ENCODE measurements at places on chromosomes 2 and 18.

DNA sequence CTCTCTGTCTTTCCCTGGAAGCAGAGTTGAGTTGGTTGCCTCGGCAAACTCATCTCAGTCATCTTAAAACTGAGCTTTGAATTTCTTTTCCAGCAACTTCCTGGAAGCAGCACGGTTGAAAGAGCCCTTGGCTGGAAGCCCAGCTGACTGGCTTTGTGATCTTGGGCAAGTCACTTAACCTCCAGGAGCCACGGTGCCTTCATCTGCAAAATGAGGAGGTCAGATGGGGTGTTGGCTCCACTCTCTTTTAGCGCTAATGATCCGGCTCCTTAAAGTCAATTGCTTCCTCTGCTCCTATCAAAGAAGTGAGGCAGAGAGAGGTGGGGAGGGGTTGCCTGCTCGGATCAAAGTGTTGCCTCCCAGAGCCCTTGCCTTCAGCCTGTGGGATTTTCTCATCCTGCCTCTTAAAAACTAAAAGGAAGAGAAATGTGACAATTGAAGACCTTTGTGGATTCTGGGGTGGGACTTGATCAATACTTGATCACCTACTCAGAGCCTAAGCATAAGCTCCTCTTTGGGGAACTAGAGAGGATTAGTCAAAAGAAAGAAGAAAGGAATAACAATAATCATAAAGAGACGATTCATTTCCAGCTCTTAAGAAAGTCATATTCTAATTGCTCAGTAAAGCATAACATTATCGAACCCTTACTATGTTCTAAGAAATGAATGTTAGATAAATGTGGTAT lies 86.6 kb downstream of the MYCN start:
- DNase-seq: no peak

GRCh38 chr2:26542194-26542455 lies 64.2 kb upstream of the OTOF start:
- DNase-seq: no peak

DNA sequence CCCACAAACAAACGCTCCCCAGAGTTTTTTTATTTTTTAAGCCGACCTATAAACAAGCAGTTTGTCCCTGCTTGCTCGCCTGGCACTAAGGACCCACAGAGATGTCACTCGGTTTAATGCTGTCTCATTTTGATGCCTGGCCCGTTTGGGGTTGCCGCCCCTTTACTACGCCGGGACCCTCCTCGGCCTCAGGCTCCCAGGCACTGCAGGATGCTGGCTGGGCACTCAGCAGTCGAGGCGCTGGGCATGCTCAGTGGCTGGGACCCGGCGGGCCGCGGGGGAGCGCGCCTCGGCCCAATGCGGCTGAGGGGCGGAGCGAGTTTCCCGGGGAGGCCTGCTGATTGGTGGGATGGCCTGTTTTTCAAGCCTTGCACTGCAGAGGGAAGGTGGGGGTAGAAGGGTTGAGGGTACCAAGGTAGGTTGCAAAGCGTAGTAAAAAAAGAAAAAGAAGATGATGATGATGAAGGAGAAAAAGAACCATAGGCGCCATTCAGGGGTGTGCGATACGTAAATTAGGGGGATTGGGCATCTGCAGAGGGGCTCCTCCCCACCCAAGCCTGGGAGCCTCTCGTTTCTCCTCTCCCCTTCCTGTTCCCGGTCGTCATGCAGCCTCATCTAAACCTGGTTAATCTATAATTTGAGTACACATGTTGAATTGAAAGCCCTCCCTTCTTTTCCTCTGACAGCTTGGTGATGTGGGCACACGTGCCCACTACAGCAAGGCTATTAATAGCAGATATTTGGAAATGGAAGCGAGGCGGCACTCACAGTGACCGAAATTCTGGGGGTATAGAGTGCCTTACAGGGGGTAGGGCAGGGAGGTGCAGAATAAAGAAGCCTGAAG lies 1.5 kb upstream of the IRS1 start:
- DNase-seq: peak; percentile 92

GRCh38 chr2:68466361-68466777 lies 725 bp downstream of the FBXO48 start:
- no peak for DNase-seq

DNA sequence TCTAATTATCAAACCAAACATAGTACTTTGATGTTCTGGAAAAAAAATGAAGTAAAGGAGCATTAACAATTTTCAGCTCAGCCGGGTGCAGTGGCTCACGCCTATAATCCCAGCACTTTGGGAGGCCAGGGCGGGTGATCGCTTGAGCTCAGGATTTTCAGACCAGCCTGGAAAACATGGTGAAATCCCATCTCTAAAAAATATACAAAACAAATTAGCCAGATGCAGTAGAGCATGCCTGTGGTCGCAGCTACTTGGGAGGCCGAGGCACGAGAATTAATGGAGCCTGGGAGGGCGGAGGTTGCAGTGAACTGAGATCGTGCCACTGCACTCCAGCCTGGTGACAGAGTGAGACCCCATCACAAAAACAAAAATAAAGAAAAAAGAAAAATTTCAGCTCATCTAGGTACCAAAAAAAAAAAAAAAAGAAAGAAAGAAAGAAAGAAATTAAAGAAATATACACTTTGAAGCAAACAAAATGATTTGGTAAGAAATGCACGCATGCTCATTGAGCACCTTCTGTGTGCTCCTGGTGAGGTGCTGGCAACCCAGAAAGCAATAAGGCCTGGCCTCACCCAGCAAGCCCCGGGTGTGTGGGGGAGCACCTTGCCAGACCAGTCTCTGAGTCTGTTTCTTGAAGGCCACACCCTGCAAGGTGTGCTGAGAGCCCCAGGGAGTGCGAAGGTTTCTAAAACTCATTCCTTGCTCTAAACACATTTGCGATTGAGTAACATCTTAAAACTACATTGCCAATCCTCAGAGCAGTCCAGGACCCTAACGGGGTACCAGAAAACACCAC lies 133.5 kb downstream of the TFCP2L1 start:
- DNase-seq: no peak

DNA sequence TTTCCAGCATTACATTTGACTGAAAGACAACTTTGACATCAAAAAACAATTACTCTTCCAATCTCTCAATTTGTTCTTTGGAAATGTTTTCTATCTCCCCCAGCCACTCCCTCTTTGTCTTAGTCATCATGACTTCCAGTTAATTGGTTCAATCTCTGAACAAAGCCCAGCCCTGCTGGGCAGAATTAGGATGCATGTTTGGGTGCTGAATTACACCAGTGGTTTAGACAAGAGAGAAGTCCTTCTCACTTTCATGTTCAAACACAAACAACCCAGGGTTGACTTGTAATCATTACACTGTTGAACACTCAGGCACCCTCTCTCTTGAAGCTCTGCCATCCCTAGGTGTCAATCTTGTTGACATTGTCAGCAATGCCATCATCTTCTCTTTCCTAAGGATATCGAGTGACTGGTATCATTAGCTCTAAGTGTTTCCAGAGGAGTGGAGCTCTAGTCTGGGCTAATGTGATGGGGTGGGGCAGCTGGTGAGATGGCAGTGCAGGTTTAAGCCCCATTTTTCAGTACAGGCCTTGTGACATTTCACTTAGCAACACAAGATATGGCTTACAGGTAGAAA lies 90.8 kb upstream of the MEIS1 start:
- no peak for DNase-seq

GRCh38 chr2:23420840-23421476 lies 36.0 kb downstream of the KLHL29 start:
- DNase-seq: no peak

GRCh38 chr2:63875131-63875527 lies 33.4 kb downstream of the UGP2 start:
- DNase-seq: no peak

DNA sequence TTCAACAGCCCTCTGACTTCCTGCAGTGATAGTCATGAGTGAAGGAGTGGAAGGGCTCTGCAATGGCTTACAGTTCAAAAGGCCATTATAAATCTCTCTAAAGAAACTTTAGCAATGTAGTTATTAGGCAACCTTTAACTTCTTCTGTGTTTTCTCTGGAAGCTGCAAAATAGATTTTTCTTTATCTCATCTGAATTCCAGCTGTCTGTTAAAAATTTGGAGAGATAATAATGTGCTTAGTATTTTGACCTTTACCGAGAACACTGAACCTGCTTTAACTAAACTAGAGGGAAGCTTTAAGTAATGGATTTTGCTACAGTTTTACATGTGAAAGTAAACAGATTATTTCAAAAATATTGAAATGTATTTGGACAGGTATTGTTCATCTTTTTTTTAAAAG lies 847.9 kb downstream of the ERBB4 start:
- DNase-seq: no peak

- DNase-seq: peak; percentile 33
Measured at GRCh38 chr2:152421521-152422370, 86.8 kb downstream of the FMNL2 start.

All from ovary (tissue), 10 donors.